Colonic mucosa (tissue), 4 donors: ENCODE measurements at places on chromosomes 11 and 22. TPM values are rescaled to one million over a fixed set of nuclear protein-coding genes. Genes with fewer than 3 reads are reported as not detected.

DNA sequence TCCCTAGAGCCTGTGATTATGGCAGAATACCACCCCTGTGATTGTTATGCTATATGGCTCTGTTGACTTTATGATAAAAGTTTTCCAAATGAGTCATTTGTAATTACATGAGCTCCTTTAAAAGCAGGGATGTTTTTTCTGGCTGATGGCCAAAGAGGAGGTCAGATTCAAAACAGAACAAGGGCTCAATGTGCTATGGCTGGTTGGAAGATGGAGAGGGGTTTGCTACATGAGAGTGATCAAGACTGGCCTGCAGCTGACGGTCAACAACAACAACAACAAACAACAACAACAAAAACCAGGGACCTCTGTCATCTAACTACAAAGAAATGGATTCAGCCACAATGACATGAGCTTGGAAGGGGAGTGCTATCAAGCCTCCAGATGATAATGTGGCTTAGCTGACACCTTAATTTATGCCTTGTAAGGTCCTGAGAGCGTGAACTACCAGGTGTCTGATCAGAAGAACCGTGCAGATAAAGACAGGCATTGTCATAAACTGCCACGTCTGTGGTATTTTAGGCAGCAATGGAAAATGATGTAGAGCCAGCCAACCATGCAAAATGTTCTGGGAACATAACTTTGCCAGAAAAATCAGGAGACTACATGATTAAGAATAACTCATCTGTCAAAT, 47.2 kb downstream of the PIWIL3 start:
- H3K27ac ChIP-seq = no peak overlapping the region
- no peaks in the 10 kb centered on the region for H3K36me3 ChIP-seq
- no peak overlapping the region for H3K4me3 ChIP-seq
- peaks cover 2% of the 10 kb centered on the region for H3K4me1 ChIP-seq
- H3K27me3 ChIP-seq = peaks cover 4% of the 10 kb centered on the region

DNA sequence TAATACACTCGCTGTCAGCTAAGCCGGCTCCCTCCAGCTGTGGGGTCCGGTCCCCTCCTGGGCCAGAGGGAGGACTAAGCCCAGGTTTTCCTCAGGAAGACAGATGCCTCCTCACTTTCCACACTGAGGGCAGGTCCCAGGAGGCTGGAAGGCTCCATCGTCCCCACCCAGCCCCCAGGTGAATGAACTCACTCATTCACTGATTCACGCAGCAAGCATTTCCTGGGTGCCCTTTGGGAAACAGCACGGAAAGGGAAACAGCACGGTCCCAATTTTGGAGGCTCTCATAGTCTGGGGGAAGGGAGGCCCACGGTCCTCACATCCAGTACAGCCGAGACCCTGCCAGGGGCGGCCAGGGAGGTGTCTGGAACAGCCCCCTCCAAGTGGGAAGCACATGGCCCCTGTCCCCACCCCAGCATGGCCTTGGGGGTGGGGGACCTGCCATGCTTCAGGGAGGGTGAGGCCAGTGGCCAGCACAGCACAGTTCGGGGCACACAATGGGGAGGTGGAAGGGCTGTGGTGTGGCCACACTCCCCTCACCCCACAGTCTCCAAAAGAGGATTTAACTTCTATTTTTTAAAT, 9.3 kb upstream of the TH start:
- H3K4me3 ChIP-seq = no peak overlapping the region
- no peaks in the 10 kb centered on the region for H3K27me3 ChIP-seq
- H3K4me1 ChIP-seq = no peaks in the 10 kb centered on the region
- no peaks in the 10 kb centered on the region for H3K36me3 ChIP-seq

DNA sequence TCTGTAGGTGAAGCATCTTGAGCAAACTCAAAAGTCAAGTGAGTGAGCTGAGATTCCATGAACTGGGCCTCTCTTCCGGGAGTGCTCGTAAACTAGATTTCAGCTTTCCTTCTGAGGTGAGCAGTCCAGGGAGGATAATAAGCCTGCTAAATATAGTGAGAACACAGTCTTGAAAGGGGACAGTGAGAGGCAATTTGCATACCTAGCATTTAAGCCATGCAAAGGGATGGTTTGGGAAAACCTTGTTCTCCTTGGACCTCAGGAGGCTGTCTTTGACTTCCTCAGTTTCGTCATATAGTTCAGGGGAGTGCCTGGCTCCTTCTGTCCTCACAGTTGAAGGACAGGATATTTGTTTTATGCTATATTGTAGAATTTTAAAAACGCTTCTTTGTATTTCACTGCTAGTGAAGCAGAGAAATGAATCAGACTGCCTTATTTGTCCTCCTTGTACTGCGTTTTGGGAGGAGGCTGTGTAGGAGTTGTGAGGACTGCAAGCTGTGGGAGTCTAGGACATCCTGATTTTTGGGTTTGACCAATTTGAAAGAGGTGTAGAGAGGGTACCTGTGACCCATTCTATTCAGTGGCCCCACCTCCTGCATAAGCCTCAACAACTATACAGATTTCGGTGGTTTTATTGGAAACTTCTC, 11.0 kb upstream of the SORL1-AS1 start:
- H3K4me1 ChIP-seq = peaks cover 3% of the 10 kb centered on the region
- H3K27me3 ChIP-seq = no peaks in the 10 kb centered on the region
- no peaks in the 10 kb centered on the region for H3K36me3 ChIP-seq
- no peak overlapping the region for H3K27ac ChIP-seq
- H3K4me3 ChIP-seq = no peak overlapping the region
- DNase-seq = no peak

GRCh38 chr11:58805065-58805464, 39.4 kb downstream of the GLYATL2 start:
- no peak for DNase-seq
- H3K27me3 ChIP-seq = no peaks in the 10 kb centered on the region
- H3K4me1 ChIP-seq = no peaks in the 10 kb centered on the region
- H3K4me3 ChIP-seq = no peak overlapping the region

DNA sequence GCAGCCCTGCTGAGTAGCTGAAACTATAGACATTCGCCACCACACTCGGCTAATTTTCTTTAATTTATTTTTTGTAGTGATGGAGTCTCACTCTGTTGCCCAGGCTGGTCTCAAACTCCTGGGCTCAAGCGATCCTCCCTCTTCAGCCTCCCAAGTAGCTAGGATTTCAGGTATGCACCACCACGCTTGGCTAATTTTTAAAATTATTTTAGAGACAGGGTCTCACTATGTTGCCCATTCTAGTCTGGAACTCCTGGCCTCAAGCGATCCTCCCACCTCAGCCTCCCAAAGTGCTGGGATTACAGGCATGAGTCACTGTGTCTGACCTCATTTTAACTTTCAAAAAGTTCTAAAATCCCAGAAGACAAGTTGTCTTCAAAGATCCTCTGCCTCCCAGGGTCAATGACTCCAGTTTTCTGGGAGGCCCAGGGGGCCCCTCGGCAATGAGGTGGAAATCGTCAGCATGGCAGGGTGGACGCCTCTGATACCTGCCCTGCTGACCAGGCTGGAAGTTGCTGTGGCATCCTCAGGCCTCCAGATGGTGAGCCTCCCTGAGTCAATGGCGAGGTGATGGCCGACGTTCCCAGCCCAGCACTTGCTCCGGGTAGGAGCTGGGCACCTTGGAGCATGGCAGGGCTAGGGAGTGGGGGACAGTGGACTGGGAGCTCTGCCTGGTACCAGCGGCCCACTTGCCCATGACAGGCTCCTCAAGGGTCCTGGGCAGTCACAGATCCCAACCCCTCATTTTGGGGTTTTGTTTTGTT, 31.1 kb downstream of the RPL3 start:
- DNase-seq = no peak
- no peaks in the 10 kb centered on the region for H3K27me3 ChIP-seq
- no peak overlapping the region for H3K4me3 ChIP-seq
- no peaks in the 10 kb centered on the region for H3K36me3 ChIP-seq

- no peaks in the 10 kb centered on the region for H3K36me3 ChIP-seq
- H3K27me3 ChIP-seq = no peaks in the 10 kb centered on the region
- H3K4me1 ChIP-seq = no peaks in the 10 kb centered on the region
These were observed 12.4 kb downstream of the SEC14L3 start for GRCh38 chr22:30459181-30460052.

Gene MTFP1
- 39.7 TPM for total RNA-seq

DNA sequence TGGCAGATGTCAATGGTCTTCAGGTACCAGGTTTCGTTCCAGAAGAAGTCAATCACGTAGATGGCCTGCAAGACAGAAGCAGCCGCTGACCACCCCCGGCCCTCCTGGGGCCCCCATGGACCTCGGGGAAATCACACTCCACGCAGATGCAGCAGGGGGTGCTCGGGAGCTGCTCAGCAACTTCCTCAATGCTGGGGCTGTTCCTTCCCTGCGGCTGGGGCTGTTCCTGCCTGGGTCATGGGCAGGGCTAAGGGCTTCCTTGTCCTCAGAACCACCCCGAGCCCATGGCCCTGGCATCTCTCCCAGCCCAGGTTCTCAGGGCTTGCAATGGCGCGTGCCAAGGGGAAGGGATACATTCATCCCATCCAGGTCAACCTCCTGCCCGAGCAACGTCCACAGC, 10.3 kb downstream of the DHCR7 start:
- H3K36me3 ChIP-seq = peaks cover 10% of the 10 kb centered on the region
- no peak overlapping the region for H3K27ac ChIP-seq
- peaks cover 5% of the 10 kb centered on the region for H3K4me1 ChIP-seq
- DNase-seq = no peak
- no peaks in the 10 kb centered on the region for H3K27me3 ChIP-seq
- H3K4me3 ChIP-seq = no peak overlapping the region

Gene PRG3
- not detected for total RNA-seq

GRCh38 chr11:116217006-116217405, 555.8 kb downstream of the BUD13 start:
- H3K27ac ChIP-seq = no peak overlapping the region
- H3K27me3 ChIP-seq = no peaks in the 10 kb centered on the region
- H3K36me3 ChIP-seq = no peaks in the 10 kb centered on the region
- no peaks in the 10 kb centered on the region for H3K4me1 ChIP-seq
- peak; percentile 49 for DNase-seq

Gene ANO1
- total RNA-seq = 16.4 TPM

Gene BUD13
- 19.1 TPM for total RNA-seq

Gene PUS3
- 8.4 TPM for total RNA-seq

Gene TMEM132A
- total RNA-seq = 12.3 TPM

Gene TP53AIP1
- 0.12 TPM for total RNA-seq

- DNase-seq = no peak
- no peak overlapping the region for H3K4me3 ChIP-seq
- H3K4me1 ChIP-seq = no peaks in the 10 kb centered on the region
- no peaks in the 10 kb centered on the region for H3K27me3 ChIP-seq
- no peak overlapping the region for H3K27ac ChIP-seq
These were observed 62.0 kb upstream of the THY1 start for GRCh38 chr11:119484741-119485605.

DNA sequence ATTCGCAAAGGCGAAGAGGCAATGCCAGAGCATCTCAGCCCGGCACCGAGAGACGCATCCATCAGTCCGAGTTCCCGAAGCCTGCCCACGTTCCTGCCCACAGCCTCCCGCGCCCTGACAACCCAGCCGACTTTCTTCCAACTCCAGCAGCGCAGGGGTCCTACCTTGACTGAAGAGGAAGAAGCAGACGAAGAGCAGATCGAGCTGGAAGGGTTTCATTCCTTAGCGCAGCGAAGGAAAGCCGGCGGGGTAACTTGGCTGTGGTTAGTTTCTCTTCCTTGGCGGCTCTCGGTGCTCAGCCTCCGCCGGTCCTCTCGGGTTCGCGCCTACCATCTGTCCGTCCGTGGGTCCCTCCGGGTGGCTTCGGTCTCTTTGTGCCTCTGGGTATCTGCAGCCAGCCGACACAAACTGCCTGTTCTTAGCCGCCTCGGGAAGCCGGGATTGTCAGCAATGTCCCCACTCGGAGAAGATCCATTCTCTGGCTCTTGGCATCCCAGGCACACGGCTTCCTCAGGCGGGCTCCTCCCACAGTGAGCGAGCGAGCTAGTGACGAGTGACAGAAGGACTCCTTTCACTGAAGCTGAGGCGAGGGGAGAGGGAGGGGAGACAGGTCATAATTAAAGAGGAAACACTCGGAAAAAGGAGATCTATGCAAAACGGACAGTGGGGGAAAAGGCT, at the start of gene KIRREL3:
Gene KIRREL3 (minus strand): TSS at position 480 of the 678 bp plus-strand sequence.
- H3K27me3 ChIP-seq = peaks cover 67% of the 10 kb centered on the region
- no peak for DNase-seq
- no peaks in the 10 kb centered on the region for H3K4me1 ChIP-seq
- H3K27ac ChIP-seq = no peak within 1 kb of the TSS

Gene PRG2
- total RNA-seq = not detected

DNA sequence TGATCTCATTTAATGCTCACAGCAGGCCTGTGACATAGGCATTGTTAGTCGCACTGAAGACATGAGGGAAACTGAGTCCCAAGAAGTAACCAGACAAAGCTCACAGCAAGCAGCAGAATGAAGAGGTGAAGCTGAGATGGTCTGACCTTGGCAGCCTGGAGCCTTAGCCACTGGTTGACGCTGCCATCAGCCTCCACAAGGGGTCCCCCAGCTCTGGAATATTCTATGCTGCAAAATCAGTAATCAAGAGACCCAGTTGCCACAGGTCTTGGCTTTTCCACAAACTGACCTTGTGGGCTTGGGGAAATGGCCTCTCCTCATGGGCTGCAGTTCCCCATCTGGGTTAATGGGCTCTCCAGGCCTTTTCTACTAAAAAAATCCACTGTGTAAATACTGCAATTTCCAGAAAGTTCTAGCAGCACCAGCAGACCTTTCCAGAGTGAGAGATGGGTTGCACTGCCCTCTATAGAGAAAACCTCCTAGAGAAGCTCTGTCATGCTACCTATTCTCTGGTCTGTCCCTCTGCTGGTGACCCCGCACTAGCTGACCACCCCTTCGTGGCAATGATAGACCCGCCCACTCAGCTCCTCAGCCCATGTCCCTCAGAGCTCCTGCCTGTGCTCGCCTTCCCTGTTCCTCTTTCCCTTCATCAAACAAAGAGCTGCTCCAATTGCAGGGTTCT, 22.6 kb upstream of the ISX start:
- no peak for DNase-seq
- no peaks in the 10 kb centered on the region for H3K36me3 ChIP-seq
- no peaks in the 10 kb centered on the region for H3K4me1 ChIP-seq
- H3K27ac ChIP-seq = no peak overlapping the region

Gene KRTAP5-1
- not detected for total RNA-seq

Gene TENM4
- total RNA-seq = 0.48 TPM

GRCh38 chr22:32714458-32715430, 86.8 kb upstream of the TIMP3 start:
- H3K36me3 ChIP-seq = no peaks in the 10 kb centered on the region
- H3K4me1 ChIP-seq = no peaks in the 10 kb centered on the region
- no peaks in the 10 kb centered on the region for H3K27me3 ChIP-seq
- no peak overlapping the region for H3K4me3 ChIP-seq

GRCh38 chr11:61820174-61820573, 3.4 kb upstream of the FADS1 start:
- no peak overlapping the region for H3K27ac ChIP-seq
- no peaks in the 10 kb centered on the region for H3K36me3 ChIP-seq
- no peaks in the 10 kb centered on the region for H3K4me1 ChIP-seq

DNA sequence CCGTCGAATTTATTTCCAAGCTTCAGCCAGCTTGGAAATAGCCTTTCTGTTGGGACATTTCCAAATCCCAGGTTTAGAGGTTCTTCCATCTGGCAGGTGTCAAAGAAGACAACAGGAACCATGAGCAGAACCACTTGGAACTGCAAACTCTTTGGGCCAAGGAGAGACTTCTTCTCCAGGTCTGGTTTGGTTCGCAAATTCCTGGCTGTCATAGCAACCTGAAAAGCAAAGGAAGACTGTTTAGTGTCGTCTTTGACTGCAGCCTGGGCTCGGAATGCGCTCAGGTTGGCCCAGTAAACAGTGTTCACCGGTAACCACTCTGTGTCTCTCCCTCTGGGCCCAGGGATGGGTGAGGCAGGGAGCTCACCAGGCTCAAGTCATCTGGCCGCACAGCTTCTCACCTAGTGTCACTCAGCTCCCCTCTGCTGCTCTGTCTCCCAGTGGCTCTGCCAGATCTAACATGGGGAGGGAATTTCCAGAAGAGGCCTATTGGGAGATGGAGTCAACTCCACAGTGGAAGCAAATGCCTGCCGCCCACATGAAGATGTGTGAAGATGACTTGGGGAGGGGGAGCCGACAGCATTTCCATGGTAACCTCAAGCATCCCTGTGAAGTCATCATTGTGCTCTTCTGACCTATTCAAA, 11.9 kb upstream of the CLMP start:
- no peaks in the 10 kb centered on the region for H3K27me3 ChIP-seq
- H3K4me3 ChIP-seq = no peak overlapping the region
- no peak for DNase-seq
- H3K36me3 ChIP-seq = no peaks in the 10 kb centered on the region
